ENCODE measurements at places on chromosomes 12 and 14.

- DNase-seq = no peak
Measured at GRCh38 chr12:104460973-104461698, 4.4 kb downstream of the CHST11 start.

DNA sequence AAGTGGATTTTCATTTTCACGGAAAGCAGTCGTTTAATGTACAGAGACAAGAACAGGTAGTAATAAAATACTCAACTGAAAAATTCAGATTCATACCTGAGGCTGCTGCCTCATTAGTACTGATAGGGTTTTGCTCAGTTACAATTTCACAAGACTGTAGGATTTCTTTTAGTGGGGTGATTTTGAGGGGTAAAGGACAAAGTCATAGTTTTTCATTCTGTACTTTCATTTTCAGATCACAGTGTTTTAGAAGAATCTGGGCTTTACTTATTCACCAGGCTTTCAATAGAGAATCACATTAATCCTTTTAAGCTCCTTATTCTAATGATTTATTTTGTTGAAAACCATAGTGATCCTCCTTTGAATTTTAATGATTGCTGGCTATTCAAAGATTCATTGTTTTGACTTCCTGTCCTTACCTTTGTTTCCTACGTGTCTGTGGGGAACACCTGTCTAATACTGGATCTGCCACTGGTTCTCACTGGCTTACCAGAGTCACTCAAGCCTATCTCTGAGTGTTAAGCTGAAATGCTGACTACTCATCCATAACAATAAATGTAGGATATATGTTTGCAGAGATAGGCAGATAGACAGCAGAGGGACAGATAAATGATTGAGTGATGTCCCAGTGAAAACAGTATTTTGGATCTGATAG is 243.8 kb upstream of the NPAS3 start:
- no peak for DNase-seq

DNA sequence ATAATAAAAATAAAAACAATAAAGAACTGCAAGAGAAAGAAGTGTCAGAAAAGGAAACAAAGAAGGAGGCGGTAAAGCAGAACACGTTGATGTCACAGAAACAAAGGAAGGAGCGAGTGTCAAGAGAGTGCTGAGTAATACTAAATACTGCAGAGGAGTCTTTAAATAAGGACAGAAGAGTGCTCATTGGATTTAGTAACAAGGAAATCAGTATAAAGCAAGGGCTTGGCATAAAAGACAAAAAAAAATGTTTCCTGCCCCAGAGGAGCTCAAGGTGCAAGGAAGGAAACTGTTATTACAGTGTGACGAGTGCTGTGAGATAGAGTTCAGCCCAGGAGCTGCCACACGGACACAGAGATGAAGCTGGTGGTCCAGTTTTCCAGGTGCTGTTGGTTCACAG is 8.4 kb upstream of the TUBA1A start:
- DNase-seq = no peak

GRCh38 chr14:44099743-44100488 is 407.2 kb downstream of the FSCB start:
- DNase-seq = no peak
